ENCODE measurements at places on chromosomes 11 and 22. TPM values are rescaled to one million over a fixed set of nuclear protein-coding genes. Genes with fewer than 3 reads are reported as not detected.
A peak's percentile ranks its signal among the peaks of the same experiment; 100 is the strongest.

Gene CYP2D6
- total RNA-seq: 0.18 TPM

Gene RFPL1
- not detected for total RNA-seq

Gene SLC6A5
- not detected for total RNA-seq

Gene MS4A1
- not detected for total RNA-seq

Gene OR6T1
- total RNA-seq: not detected

Gene LIF
- 3.6 TPM for total RNA-seq

Gene OR5A1
- total RNA-seq: not detected

Gene RBMXL2
- total RNA-seq: not detected

Gene PGGHG
- total RNA-seq: 5.9 TPM

Gene PANX3
- not detected for total RNA-seq

Gene CHCHD10
- total RNA-seq: 62.8 TPM

GRCh38 chr11:102244681-102245409 is 72.4 kb upstream of the BIRC3 start:
- H3K4me1 ChIP-seq: peaks cover 50% of the 10 kb centered on the region
- DNase-seq: no peak
- no peak overlapping the region for H3K4me3 ChIP-seq
- no peak overlapping the region for H3K27ac ChIP-seq

DNA sequence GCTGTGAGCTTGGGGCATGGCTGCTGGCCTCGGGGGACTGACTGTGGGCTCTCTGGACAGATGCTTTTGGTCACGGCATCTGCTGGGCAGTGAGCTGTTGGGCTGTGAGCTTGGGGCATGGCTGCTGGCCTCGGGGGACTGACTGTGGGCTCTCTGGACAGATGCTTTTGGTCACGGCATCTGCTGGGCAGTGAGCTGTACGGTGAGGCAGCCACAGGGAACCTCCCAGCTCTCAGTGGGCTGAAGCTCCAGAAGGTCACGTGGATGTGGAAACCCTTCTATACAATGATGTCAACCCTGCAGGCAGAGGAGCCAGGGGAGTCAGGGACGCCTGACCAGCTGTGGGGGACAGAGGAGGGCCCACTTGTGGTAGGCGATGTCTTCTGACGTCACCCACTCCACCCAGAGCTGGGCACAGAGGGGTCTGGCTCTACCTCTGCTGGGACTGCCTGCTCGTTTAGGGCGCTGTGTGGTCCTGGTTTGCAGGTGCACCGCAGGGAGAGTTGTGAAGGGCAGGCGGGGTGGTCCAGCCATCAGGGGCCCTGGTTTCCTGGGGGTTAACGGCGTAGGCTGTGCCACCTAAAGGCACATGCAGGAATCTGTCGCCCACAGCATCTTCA is 1331.3 kb downstream of the BRD1 start:
- DNase-seq: no peak
- no peaks in the 10 kb centered on the region for H3K4me1 ChIP-seq
- H3K27ac ChIP-seq: no peak overlapping the region
- peaks cover 55% of the 10 kb centered on the region for H3K27me3 ChIP-seq
- no peaks in the 10 kb centered on the region for H3K36me3 ChIP-seq
- H3K4me3 ChIP-seq: no peak overlapping the region

DNA sequence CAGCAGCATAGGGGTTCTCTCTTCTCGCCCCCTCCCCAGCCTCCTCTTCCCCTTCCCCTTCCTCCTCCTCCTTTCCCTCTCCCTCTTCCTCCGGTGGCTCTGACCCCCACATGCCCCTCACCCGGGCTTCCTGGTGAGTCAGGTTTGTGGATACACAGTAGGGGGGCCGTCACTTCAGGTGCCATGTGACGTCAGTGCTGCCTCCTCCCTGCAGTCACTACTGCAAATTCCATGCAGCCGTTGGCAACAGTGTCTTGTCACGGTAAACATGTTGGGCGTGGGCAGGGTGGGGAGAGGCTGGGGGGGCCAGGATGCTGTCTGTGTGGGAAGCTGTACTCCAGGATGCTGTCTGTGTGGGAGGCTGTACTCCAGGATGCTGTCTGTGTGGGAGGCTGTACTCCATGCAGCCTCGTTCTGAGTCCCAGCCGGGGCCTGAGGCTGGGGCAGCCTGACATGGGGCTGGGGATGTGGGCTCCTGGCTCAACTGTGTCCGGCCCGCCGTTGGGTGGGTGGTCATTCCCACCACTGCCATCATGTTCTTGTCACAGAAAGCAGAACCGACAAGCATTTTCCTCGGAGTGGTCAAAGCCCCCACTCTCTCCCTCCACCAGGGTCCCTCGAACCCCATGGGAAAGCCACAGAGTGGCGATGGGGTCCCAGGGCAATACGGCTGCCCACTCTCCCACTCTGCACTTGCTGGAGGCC is 2.4 kb upstream of the MUC2 start:
- H3K4me3 ChIP-seq: no peak overlapping the region
- DNase-seq: no peak
- H3K27ac ChIP-seq: no peak overlapping the region
- no peaks in the 10 kb centered on the region for H3K36me3 ChIP-seq
- H3K27me3 ChIP-seq: peaks cover 40% of the 10 kb centered on the region
- peaks cover 35% of the 10 kb centered on the region for H3K4me1 ChIP-seq

DNA sequence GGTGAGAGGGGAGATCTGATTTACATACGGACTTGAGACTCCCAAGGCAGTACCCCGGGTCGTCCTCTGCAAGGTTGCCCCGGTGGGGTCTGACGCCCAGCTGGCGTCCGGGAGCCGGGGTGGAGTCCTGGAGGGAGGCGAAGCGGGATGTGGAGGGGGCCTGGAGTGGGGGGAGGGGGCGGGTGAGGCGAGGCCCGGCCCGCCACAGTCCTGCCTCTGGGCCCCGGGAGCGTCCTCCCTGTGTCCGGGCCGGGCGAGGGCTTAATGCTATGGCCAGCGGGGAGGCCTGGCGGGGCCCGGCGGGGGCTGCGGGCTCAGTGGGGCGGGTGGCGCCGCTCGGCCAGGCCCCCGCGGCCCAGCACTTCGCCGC is 2.4 kb upstream of the MYBPC3 start:
- H3K4me3 ChIP-seq: peak overlapping the region; percentile 54
- H3K27ac ChIP-seq: no peak overlapping the region
- no peak for DNase-seq

- no peaks in the 10 kb centered on the region for H3K27me3 ChIP-seq
- H3K27ac ChIP-seq: no peak overlapping the region
- no peak overlapping the region for H3K4me3 ChIP-seq
- no peaks in the 10 kb centered on the region for H3K36me3 ChIP-seq
- H3K4me1 ChIP-seq: no peaks in the 10 kb centered on the region
Observed at GRCh38 chr22:28402539-28402938, 277.1 kb downstream of the TTC28 start.

DNA sequence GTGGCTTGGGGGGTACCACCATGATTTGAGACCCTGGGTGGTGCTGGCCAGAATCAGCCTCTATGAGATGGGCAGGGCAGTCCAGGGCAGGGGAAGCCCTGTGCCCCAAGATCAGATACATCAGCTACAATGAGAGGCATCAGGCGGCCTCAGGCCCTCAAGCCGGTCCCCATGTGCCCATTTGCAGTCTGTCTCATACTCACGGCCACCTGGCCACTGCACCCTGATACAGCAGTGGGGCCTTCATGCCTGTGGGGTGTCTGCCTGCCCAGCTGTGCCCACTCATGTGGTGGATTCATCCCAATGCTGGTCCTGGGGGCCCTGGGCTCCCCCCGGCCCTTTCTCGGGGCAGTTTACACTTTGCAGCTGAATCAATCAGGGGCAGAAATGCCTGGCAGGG is 42.4 kb upstream of the KCNQ1OT1 start:
- H3K4me1 ChIP-seq: peaks cover 60% of the 10 kb centered on the region
- no peak for DNase-seq
- H3K36me3 ChIP-seq: no peaks in the 10 kb centered on the region
- peaks cover 10% of the 10 kb centered on the region for H3K27me3 ChIP-seq

DNA sequence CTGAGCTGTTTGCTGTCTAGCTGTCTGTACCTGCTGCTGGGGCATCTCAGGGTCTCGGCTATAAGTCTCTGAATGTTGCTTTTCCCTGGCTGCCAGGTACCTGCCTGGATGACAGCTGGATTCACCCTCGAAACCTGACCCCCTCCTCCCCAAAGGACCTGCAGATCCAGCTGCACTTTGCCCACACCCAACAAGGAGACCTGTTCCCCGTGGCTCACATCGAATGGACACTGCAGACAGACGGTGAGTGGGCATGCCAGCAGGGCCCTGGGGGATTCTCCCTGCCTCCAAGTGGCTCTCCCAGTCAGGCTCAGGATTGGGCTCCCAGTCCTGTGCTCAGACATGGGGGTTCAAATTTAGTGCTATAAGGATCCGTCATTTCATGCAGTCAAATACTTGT is 12.9 kb downstream of the IL17RA start:
- no peaks in the 10 kb centered on the region for H3K27me3 ChIP-seq
- no peak for DNase-seq
- H3K36me3 ChIP-seq: peaks cover 6% of the 10 kb centered on the region
- H3K27ac ChIP-seq: no peak overlapping the region

DNA sequence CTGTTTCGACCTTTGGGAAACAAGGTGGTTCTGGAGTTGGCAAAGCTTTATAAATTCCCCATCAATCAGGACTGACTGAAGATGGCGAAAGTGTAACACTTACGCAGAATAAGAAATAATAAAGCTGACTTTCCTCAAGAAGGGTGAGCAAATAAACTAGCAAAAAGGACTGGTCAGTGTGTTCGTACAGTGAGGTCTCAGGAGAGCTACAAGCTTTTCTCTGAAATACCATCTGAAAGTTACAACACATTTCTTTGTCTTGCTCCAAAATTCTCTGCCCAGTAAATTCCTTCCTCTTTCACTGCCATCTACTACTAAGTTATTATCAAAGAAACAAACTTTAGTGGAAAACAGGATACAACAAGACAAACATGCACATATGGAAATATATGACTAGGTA is 13.4 kb downstream of the PITPNB start:
- DNase-seq: no peak
- no peak overlapping the region for H3K27ac ChIP-seq
- no peaks in the 10 kb centered on the region for H3K4me1 ChIP-seq

- no peak overlapping the region for H3K4me3 ChIP-seq
- no peaks in the 10 kb centered on the region for H3K27me3 ChIP-seq
- DNase-seq: no peak
- H3K36me3 ChIP-seq: no peaks in the 10 kb centered on the region
Observed at GRCh38 chr22:29773233-29773632, 6.1 kb downstream of the UQCR10 start.

GRCh38 chr11:48008951-48009270 is 28.6 kb downstream of the PTPRJ start:
- H3K36me3 ChIP-seq: no peaks in the 10 kb centered on the region

- H3K27me3 ChIP-seq: no peaks in the 10 kb centered on the region
- DNase-seq: no peak
- no peaks in the 10 kb centered on the region for H3K36me3 ChIP-seq
- no peak overlapping the region for H3K4me3 ChIP-seq
- H3K4me1 ChIP-seq: no peaks in the 10 kb centered on the region
- no peak overlapping the region for H3K27ac ChIP-seq
Observed at GRCh38 chr22:19527321-19527721, 3.1 kb upstream of the CLDN5 start.

DNA sequence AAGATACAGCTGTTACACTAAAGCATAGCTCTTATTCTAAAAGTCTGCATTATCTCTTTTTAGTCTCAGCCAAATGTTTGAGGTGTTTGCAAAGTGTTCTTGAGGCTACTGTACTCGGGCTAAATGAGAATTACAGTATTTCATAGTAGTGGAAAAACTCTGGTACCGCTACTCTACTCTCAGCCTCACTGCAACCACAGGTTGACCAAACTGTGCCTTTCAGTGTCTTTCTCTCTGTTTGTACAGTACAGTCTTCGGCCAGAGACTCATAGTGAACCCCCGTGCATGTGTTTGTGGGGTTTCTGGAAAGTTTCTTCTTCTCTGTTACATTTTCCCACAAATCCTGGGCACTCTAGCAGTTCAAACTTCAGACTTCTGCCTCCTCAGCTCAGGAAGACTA is 7.4 kb upstream of the LUZP2 start:
- no peaks in the 10 kb centered on the region for H3K36me3 ChIP-seq
- no peak overlapping the region for H3K4me3 ChIP-seq
- no peak overlapping the region for H3K27ac ChIP-seq
- H3K4me1 ChIP-seq: no peaks in the 10 kb centered on the region
- H3K27me3 ChIP-seq: no peaks in the 10 kb centered on the region

DNA sequence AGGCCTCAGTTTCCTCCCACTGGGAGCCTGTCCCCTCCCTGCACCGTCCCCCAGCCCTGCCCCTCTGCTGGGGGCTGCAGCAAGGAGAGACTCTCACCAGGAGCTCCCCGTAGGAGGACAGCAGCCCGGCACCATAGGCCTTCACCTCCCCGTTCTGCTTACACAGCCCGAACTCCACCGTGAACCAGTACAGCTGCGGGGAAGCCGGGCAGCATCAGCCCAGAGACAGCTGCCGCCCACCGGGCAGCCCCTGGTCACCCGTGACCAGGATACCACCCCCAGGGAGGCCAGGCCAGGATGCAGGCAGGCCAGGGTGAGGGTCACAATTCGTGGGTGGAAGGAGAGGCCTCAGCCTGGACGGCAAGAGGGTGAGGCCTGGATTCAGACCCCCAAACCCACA is 4.6 kb upstream of the INS start:
- H3K27me3 ChIP-seq: peaks cover 86% of the 10 kb centered on the region
- 0 out of 2 replicates have a peak, but pooled peaks cover 10% of the 10 kb centered on the region for H3K4me1 ChIP-seq
- no peak overlapping the region for H3K27ac ChIP-seq
- no peak overlapping the region for H3K4me3 ChIP-seq

DNA sequence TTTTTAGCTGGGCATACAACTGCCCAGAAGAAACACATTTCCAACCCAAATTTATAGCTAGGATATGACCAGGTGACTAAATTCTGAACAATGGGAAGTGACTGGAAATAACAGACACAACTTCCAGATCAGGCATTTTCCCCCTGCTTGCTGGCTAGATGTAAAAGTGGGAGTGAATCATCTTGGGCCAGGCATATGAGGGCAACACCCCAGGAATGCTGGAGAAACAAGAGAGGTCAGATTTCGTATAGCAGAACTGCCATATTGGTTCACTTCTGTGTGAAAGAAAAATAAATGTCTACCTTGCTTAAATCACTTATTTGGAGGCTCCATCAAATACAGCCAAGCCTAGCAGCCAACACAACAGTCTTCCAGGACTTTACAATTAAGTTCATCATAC is 7.4 kb downstream of the ATL3 start:
- H3K4me1 ChIP-seq: no peaks in the 10 kb centered on the region
- no peak overlapping the region for H3K27ac ChIP-seq
- no peaks in the 10 kb centered on the region for H3K36me3 ChIP-seq
- no peak for DNase-seq
- H3K27me3 ChIP-seq: no peaks in the 10 kb centered on the region

GRCh38 chr11:70826541-70827335 is 425.6 kb downstream of the SHANK2 start:
- DNase-seq: no peak
- H3K27me3 ChIP-seq: no peaks in the 10 kb centered on the region
- H3K36me3 ChIP-seq: 0 out of 2 replicates have a peak, but pooled peaks cover 4% of the 10 kb centered on the region
- H3K27ac ChIP-seq: no peak overlapping the region
- H3K4me3 ChIP-seq: no peak overlapping the region

DNA sequence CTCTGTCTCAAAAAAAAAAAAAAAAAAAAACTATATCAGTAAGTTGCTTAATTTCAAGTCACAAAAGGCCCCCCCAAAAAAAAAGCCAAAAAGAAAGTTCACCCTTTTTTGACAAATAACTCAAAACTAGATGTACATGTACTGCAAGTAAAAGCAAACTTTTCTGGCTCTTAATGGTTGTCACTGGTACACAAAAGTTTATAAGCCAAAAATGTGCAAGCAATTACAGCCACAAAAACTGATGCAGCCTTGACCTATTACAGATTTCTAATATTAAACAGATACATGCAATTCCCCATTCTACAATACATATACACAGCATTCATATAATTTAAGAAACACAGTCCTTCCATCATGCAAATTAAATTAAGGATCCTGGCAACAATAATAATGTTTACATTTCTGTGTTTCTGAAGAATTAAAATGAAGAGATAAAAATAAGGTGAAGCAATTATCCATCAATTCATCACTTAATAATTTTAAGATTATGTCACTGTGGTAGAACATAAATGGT is 18.6 kb downstream of the PICALM start:
- no peak overlapping the region for H3K27ac ChIP-seq
- no peaks in the 10 kb centered on the region for H3K36me3 ChIP-seq
- no peaks in the 10 kb centered on the region for H3K27me3 ChIP-seq
- H3K4me3 ChIP-seq: no peak overlapping the region

Measured in HepG2 (cell line).